ENCODE measurements at places on chromosomes 7 and 10.

DNA sequence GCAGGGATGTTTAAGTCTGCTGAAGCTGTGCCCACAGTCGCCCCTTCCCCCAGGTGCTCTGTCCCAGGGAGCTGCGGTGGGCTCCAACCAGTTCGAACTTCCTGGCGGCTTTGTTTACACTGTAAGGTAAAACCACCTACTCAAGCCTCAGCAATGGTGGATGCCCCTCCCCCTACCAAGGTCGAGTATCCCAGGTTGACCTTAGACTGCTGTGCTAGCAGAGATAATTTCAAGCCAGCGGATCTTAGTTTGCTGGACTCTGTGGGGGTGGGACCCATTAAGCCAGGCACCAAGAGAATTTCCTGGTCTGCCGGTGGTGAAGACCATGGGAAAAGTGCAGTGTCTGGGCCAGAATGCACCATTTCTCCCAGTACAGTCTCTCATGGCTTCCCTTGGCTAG is 56.0 kb downstream of the CCDC7 start:
- no peak for DNase-seq

GRCh38 chr7:7761974-7762779 is 43.8 kb upstream of the RPA3 start:
- no peak for DNase-seq

GRCh38 chr10:107434854-107435253 is 270.3 kb upstream of the SORCS1 start:
- no peak for DNase-seq

GRCh38 chr7:27966219-27966780 is 214.3 kb downstream of the JAZF1 start:
- no peak for DNase-seq

DNA sequence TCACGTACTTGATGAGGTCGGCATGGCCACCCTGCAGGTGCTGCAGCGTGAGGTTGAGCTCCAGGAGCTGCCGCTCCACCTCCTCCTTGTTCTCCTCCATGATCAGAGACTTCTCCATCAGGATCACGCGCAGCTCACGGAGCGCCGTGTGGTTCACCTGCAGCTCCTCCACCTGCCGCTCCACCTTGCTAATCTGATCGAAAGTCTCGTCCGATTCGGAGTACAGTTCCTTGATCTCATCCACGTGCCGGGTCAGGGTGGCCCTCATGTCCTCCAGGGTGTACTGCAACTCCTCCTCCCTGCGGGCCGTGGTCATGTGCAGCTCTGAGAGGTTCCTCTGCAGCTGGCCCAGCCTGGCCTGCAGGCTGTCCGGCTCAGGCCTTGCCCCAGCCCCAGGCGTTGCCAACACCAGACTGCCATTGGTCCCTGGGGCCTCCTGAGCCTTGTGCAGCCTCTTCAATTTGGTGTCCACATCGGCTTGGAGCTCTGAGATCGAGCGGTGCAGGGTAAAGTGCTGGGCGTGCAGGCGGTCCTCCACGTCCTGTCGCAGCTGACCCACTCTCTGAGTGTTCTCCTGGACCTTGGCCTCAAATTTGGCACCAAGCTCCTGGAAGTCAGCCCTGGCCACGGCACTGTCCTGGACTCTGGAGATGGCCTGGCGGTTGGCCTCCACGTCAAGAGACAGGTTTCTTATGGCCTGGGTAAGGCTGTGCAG is 13.9 kb downstream of the MMRN2 start:
- DNase-seq: no peak

DNA sequence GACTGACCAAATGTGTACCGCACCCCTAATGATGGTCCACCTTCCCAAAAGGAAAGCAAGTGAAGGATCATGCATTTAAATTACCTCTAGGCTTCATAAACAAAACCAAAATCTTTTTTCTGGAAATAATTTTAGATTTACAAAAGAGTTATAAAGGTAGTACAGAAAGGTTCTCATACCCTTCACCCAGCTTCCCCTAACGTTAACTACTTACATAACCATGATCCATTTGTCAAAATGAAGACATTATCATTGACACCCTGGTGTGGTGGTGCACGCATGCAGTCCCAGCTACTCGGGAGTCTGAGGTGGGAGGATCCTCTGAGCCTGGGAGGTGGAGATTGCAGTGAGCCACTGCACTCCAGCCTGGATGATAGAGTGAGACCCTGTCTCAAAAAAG is 75.1 kb upstream of the TCF7L2 start:
- no peak for DNase-seq

- DNase-seq: no peak
These were observed 33.7 kb downstream of the MINPP1 start for GRCh38 chr10:87538092-87539015.

GRCh38 chr7:134044682-134045081 is 82.5 kb upstream of the LRGUK start:
- DNase-seq: no peak

GRCh38 chr10:97518301-97519043 is 19.7 kb downstream of the UBTD1 start:
- no peak for DNase-seq

- DNase-seq: no peak
These were observed 245.2 kb upstream of the PRSS58 start for GRCh38 chr7:142503036-142503435.

DNA sequence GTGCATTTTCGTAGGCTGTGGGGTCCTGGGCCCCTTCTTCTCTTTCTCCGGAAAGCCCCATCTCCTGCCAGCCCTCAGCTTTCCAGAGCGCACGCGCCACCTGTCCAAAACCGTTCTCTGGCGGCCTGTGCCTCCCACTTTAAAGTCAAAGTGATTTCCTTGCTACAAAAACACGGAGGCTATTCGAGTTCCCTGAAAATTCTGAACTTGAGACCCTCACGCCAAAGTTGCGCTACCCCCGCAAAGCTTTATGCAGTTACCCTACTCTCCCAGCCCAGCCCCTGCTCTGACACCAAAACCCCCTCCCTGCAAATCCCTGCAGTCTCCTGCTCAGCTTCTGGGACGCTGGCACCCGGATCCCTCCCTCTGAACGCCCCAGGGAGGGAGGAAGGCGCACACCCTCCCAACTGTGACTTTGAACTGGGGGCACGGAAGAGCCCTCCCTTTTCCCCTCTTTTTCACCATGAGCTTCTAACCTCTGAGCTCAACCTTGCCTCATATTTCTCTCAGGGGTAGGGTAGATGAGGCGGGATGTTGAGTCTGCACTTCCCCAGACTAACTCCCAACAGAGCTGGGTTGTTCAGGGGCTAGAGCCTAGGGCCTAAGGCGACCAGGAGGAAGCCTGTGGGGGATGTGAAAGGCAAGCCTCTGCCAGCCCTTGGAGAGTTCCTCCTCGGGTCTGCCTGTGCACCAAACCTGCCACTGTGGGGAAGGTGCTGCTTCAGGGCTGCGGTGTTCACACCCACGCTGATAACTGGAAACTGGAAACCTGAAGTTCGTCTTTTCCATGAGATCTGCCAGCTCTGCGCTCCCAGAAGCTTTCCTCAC is 2.7 kb upstream of the PAX4 start:
- no peak for DNase-seq

DNA sequence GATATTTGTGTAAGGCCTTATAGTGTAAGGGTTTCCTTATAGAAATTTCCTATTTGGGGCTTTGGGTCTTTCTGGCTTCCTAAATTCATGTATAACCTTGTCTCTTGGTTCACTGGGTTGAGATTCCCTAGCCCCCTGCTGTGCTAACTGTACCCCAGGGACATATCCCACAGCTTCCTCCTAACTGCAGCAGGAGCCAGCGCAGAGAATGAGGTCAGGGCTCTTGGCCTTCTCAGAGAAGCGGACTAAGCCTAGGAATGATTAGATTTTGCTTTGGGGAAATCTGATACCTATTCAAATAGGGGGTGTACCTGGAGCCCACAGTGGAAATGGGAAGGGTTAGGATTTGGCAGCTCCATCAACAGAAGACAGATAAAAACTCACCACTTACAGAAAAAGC is 138.1 kb upstream of the EFCAB10 start:
- no peak for DNase-seq

DNA sequence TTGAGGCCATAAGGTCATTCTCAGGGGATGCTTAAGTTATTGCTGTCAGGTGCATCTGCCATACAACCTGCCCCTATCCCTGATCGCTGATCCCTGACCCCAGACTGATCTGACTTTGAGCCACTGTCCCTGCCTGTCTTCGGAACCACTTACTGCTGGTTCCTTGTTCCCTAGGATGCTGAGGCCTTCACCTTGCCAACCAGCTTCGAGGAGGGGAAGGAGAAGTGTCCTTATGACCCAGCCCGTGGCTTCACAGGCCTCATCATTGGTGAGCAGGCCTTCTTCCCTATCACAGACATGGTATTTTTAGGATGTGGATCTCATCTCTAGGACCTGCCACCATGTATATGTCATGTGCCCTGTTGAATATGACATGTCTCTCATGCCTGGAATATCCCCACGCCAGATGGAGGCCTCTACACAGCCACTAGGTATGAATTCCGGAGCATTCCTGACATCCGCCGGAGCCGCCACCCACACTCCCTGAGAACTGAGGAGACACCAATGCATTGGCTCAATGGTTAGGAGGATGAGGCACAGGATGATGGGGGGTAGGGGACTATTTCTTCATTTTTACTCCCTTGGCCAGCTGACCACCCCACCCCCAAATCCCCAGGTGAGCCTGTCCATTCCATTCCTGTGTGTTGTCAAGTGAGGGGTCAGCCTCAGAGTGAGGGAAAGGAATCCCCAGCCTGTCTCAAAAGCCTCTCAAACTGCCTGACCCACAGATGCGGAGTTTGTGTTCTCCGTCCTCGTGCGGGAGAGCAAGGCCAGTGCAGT is 9.0 kb downstream of the MRPL43 start:
- no peak for DNase-seq

DNA sequence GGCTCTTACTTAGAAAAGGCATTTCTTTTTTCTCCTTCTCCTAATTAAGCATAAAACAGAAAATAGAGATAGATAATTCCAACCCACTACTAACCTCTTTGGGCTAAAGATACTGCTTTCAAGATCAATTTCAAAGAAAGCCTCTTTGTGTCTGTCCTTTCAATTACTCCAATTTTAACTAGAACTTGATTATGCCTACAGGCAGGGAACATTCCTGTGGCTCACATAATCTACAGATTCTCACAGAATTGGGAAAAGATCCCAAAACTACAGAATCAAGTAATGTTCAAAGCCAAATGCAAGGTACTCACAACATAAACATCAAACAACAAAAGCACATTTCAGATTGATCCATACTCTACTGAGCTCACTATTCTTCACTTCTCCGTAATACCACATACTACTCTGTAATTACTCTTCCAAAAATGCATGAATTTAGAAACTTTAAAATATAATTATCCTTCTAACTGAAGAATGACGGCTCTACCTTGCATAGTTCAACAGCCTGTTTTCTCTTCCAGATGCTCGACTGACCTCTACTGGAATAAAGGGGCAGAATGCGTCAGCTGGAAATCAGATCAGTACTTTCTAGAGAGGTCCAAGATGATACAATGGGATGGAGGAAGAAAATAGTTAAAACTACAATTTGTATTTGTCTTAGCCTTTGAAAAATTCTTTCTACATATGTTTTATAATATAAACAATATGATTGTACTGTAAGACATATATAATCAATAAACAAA is 3.9 kb downstream of the MTERF1 start:
- no peak for DNase-seq

GRCh38 chr7:140596519-140597427 is 43.8 kb downstream of the DENND2A start:
- no peak for DNase-seq

- peak; percentile 70 for DNase-seq
These were observed 98.7 kb downstream of the RALA start for GRCh38 chr7:39721919-39722597.

Data from NCI-H2029 treated with DMSO at 0.1 percent for 48 hours (cell line).